ENCODE measurements at places on chromosomes 13 and 19. TPM values are rescaled to one million over a fixed set of nuclear protein-coding genes. Genes with fewer than 3 reads are reported as not detected.

Gene SKA3
- 7.9 TPM for total RNA-seq

Gene CILP2
- total RNA-seq = 0.23 TPM

Gene CHST8
- 0.54 TPM for total RNA-seq

Gene TMEM145
- total RNA-seq = 3.9 TPM

Gene KIR2DL4
- total RNA-seq = not detected

Gene LILRB4
- not detected for total RNA-seq

Gene DZIP1
- total RNA-seq = 39.7 TPM

Gene UHRF1
- 16.8 TPM for total RNA-seq

DNA sequence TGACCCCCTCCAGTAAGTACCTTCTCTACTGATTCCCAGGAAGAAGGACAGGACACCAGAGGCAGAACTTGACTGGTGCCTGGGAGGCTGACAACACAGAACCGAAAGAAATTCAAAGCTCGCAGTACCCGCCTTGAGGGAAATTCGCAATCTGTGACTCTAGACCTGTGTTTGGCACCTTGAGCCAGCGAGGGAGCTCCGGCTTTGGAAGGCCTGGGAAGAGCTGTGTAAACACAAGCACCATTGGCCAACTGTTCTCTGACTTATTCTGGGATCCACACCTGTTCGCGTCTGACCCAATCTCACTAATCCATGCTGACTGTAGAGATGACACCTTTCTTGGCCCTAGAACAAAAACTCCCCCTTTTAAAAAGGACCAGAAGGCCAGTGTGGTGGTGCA lies 50.7 kb downstream of the CEBPG start:
- no peak for DNase-seq
- H3K27ac ChIP-seq = no peak overlapping the region
- peak overlapping the region; percentile 6 for H3K4me3 ChIP-seq
- no peaks in the 10 kb centered on the region for H3K36me3 ChIP-seq
- H3K4me1 ChIP-seq = no peaks in the 10 kb centered on the region

DNA sequence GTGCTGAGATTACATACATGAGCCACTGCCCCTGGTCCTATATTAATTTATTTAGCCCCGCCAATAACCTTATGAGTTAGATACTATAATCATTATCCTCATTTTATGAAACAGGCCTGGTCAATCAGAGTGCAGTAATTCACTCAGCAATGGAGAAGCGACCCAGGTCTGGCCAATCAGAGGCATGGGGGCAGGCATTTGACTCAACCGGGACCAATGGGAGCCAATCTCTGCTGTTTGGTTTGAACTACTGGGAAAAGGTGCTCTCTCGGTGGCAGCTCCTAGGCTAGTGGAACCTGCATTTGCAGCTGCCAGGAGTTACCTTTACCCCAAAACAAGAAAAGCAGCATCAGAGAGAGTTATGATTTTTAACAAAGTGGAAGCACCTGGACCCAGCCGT lies 6.6 kb downstream of the SIRT2 start:
- H3K27me3 ChIP-seq = peaks cover 3% of the 10 kb centered on the region
- DNase-seq = no peak
- no peak overlapping the region for H3K27ac ChIP-seq
- peaks cover 11% of the 10 kb centered on the region for H3K36me3 ChIP-seq
- no peaks in the 10 kb centered on the region for H3K4me1 ChIP-seq

- peaks cover 11% of the 10 kb centered on the region for H3K36me3 ChIP-seq
- H3K4me1 ChIP-seq = no peaks in the 10 kb centered on the region
- DNase-seq = no peak
- no peak overlapping the region for H3K27ac ChIP-seq
- peaks cover 4% of the 10 kb centered on the region for H3K27me3 ChIP-seq
These were observed 62.7 kb downstream of the SIPA1L3 start for GRCh38 chr19:37969695-37970094.

DNA sequence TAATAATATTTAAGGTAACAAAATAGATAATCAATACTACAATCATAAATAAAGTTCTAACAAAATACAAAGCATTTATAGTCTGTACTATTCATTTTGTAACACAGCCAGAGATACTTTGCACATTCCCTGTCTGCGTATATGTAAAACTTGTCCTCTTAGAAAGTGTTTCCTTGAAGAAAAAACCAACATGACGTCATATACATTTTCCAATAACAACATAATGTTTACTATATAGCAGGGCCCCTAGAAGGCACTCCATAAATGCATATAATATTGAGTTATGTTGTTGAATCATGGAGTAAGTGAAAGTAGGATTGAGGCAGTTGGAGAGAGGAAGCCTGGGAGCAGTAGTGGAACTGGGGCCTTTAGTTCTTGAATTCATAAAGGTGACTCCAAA lies 371.4 kb upstream of the HTR2A start:
- H3K4me1 ChIP-seq = no peaks in the 10 kb centered on the region
- H3K27ac ChIP-seq = no peak overlapping the region
- H3K36me3 ChIP-seq = no peaks in the 10 kb centered on the region
- no peak overlapping the region for H3K4me3 ChIP-seq
- no peaks in the 10 kb centered on the region for H3K27me3 ChIP-seq

GRCh38 chr19:1269478-1270212 lies 513 bp downstream of the CIRBP start:
- peak; percentile 89 for DNase-seq
- peak overlapping the region; percentile 91 for H3K27ac ChIP-seq
- peaks cover 42% of the 10 kb centered on the region for H3K4me1 ChIP-seq

GRCh38 chr19:18606281-18607225 lies at the start of gene CRLF1:
TSS of gene CRLF1 (minus strand) at chr19:18606799. CDS start at chr19:18606656, 143 bp downstream.
- no peak for DNase-seq
- no peak within 1 kb of the TSS for H3K27ac ChIP-seq
- H3K36me3 ChIP-seq = peaks cover 7% of the 10 kb centered on the region
- H3K4me3 ChIP-seq = no peak within 1 kb of the TSS

GRCh38 chr19:29834991-29835846 lies 23.4 kb downstream of the CCNE1 start:
- no peaks in the 10 kb centered on the region for H3K4me1 ChIP-seq
- DNase-seq = no peak
- H3K4me3 ChIP-seq = no peak overlapping the region
- peaks cover 10% of the 10 kb centered on the region for H3K27me3 ChIP-seq
- H3K27ac ChIP-seq = no peak overlapping the region
- H3K36me3 ChIP-seq = no peaks in the 10 kb centered on the region

DNA sequence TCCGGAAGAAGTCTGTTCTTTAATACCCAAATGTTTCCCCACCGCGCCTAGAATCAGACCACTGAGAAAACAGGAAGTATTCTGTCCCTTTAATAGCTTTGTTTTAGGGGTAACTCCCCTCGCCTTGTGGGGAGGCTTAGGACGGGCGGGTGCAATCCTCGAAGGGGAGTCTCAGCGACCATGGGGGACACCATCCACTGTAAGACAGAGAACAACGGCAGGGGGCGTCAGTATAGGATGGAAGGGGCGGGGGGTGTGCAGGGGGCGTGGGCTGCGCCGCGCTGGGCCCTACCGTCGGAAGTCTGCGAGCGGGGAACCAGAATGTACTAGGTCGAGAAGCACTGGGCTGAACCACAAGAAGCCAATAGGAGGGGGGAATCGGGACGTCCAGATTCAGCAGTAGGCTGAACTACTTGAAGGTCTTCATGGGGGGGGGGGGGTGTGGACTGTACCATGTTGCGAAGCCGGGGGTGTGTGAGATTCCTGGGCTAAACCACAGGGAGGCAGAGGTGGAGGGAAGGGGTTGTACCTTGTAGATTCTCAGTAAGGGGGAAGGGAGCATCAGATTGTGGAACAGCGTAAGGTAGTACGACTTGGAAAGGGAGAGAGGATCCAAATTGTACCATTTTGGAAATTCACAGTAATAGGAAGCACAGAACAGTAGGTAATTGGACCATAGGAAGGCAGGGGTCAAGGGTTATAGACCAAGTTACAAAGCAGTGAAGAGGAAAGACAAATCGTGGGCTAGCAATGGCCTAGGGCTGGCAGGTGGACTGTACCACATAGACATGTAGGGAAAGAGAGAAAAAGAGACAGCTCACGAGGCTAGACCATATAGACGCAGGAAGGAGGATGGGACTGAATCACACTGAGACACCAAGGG lies 1.0 kb upstream of the DBP start:
- peak overlapping the region; percentile 90 for H3K4me3 ChIP-seq
- H3K36me3 ChIP-seq = peaks cover 8% of the 10 kb centered on the region
- peaks cover 22% of the 10 kb centered on the region for H3K27me3 ChIP-seq
- H3K27ac ChIP-seq = peak overlapping the region; percentile 94
- peak; percentile 76 for DNase-seq
- peaks cover 21% of the 10 kb centered on the region for H3K4me1 ChIP-seq

- peaks cover 5% of the 10 kb centered on the region for H3K27me3 ChIP-seq
- H3K4me1 ChIP-seq = no peaks in the 10 kb centered on the region
- H3K4me3 ChIP-seq = no peak overlapping the region
- H3K27ac ChIP-seq = no peak overlapping the region
- peaks cover 17% of the 10 kb centered on the region for H3K36me3 ChIP-seq
- DNase-seq = no peak
These were observed 32.1 kb upstream of the OR1M1 start for GRCh38 chr19:9054765-9055164.

- H3K4me3 ChIP-seq = no peak overlapping the region
- H3K4me1 ChIP-seq = peaks cover 4% of the 10 kb centered on the region
- DNase-seq = no peak
- no peaks in the 10 kb centered on the region for H3K36me3 ChIP-seq
These were observed 314.0 kb downstream of the TEX29 start for GRCh38 chr13:111634410-111634809.

- H3K27me3 ChIP-seq = no peaks in the 10 kb centered on the region
- H3K27ac ChIP-seq = no peak overlapping the region
- DNase-seq = no peak
These were observed 43.1 kb upstream of the STARD13 start for GRCh38 chr13:33328701-33329100.

GRCh38 chr19:38928391-38929001 lies 2.1 kb downstream of the SARS2 start:
- H3K4me3 ChIP-seq = no peak overlapping the region
- no peak overlapping the region for H3K27ac ChIP-seq
- no peak for DNase-seq
- H3K4me1 ChIP-seq = peaks cover 15% of the 10 kb centered on the region
- H3K27me3 ChIP-seq = peaks cover 11% of the 10 kb centered on the region

- H3K4me1 ChIP-seq = no peaks in the 10 kb centered on the region
- no peak for DNase-seq
- H3K27me3 ChIP-seq = peaks cover 11% of the 10 kb centered on the region
- peaks cover 29% of the 10 kb centered on the region for H3K36me3 ChIP-seq
- no peak overlapping the region for H3K4me3 ChIP-seq
These were observed 8.8 kb upstream of the KPTN start for GRCh38 chr19:47492571-47493377.

DNA sequence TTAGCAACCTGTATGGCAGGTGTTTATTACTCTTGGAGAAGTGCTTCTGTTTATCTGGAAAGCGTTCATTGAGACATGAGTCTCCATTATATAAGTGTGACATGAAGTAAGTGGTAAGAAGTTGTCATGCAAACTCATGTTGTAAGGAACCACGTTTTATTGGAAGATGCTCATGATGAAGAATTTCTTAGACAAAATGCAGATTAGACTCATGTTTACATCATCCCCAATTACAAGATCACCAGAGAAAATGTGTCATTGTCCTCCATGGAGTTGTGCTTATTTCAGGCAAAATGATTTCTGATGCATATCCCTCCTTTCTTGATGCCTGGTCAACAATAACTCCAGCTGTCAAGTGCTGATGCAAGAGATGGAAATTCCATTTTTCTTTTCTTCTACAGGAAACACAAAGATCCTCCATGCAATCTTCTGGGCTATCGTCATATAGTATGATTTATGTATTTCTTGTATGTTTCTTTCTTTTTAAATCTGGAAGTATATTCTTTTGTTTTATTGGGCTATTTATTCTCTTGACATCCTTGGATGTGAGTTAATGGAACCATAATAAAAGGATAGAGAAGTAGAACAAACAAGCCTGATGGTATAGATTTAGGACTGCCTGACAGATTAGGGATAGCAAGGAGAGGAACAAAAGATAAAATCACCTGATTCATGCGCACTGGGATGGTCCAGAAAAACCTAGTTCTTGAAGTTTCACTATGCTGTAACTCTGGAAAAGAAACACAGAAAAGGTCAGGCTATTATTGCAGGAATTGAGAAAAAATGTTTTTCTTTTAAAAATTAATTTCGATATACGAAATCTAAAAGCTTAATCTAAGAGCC lies 50.7 kb upstream of the DIAPH3 start:
- no peak overlapping the region for H3K4me3 ChIP-seq
- H3K27ac ChIP-seq = no peak overlapping the region
- peaks cover 4% of the 10 kb centered on the region for H3K4me1 ChIP-seq
- H3K36me3 ChIP-seq = no peaks in the 10 kb centered on the region
- DNase-seq = no peak
